Natural killer cell (primary cell): ENCODE measurements at places on chromosomes 16 and 17. TPM values are rescaled to one million over a fixed set of nuclear protein-coding genes. Genes with fewer than 3 reads are reported as not detected.

GRCh38 chr17:82627405-82627804, 20.8 kb downstream of the WDR45B start:
- DNase-seq: no peak

- DNase-seq: no peak
Observed at GRCh38 chr17:77144227-77144626, 3.5 kb downstream of the SEC14L1 start.

- DNase-seq: no peak
Observed at GRCh38 chr16:83433201-83433600, 374.6 kb upstream of the HSBP1 start.

Gene KCNAB3
- total RNA-seq: 7.9 TPM

Gene TOM1L2
- 35.7 TPM for total RNA-seq

Gene TEKT1
- not detected for total RNA-seq

Gene CDH5
- not detected for total RNA-seq
